ENCODE measurements at places on chromosomes 1 and 21.

DNA sequence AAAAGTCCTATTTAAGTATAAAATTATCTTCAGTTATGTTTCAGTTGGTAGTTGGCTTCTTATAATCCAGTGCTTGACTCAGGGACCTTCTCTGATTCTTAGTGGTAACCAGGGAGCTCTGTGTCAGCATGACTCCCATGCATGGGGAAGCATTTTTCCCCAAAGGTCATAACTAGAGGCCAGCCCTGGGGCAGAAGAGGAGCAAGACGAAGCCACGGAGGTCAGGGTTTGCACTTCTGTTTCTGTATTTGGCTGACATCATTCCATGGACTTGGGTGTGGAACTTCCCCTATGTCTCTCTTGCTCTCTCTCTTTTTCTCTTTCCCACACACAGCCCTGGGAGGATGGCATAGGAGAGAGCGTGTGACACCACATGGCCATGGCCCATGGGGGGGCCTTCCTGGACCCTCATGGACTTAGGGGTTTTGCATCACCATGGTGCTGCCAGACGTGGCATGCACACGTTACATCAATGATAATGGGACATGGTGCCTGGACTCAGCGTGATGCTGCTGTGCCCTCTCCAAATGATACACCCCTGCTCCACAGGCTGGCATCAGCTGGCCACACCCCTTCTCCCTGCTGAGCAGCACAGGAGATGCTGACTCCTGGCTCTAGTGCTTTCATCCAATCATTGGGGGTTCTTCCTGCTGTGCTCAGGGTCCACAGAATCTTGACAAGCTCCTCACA is 260.5 kb downstream of the KCNJ6 start:
- DNase-seq, result no peak

DNA sequence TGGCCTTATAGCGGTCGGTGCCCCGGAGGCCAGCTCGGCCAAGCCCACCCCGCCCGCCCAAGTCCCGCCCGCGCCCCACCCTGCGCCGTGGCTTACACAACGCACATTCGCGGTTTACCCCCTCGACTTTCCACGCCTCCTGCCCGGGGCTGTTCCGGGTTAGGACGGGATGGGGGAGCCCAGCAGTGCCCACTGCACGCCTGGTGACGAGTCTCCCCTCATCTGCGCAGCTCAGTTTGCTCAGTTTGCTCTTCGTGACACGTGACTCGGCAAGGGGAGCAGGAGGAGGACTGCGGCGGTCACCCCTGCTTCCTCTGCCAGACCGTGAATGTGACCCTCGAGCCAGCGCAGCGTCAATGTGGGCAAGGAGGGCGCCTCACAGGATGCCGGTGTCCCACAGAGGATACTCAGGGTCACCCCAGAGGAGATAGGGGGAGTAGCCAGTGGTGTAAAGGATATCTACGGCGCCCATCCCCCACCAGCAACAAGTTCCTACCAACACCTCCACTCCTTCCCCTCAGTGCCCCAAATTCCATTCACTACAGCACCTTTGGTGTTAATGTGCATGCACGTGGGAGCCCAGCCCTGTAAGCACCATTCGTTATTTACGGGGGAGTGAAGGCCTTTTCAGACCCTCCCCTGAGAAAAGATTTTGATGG is 350 bp upstream of the S100A6 start:
- DNase-seq, result no peak

DNA sequence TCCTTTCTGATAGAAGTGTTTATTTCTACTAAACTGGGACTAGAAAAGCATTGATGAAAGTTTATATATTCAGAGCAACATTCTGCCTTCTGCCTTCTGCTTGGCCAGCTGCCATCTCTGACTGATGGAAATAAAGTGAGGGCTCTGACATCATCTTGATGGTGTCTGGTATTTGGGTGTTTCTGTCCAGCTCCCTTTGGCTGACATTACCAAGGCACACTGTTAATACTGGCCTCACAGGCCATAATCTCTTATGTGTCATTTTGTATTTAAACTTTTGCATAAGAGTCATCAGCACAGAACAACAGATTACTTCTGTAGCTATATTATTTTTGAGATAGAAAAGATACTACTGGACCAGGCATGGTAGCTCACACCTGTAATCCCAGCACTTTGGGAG is 216.9 kb downstream of the RYR2 start:
- DNase-seq, result no peak

DNA sequence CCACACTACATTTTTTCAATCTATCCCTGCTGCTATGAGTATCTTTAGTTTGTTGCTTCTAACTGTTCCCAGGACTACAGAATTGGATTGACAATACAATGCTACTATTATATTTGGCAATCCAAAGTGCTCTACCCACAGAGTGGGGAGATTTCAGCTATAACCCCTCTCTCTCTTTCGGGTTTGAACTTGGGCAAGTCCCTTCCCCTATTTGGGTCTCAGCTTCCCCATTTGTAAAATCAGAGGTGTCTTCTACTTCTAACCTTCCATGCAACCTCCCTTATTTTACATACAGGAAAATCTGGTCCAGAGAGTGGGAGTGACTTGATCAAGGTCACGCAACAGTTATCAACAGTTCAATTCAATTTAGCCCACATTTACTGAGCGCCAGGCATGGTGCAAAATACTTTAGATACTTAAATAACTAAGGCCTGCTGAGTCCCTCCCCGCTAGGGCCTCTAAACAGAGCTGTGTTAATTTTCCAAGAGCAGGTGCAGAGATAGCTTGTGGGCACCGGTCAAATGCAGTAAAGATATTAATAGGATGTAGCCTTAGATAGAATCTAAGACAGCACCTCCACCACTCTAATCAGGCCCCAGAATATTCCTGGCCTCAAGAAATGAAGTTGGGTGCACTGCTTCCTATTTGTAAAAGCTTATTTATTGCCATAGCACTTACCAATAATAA is 9.4 kb upstream of the GPX7 start:
- no peak for DNase-seq

DNA sequence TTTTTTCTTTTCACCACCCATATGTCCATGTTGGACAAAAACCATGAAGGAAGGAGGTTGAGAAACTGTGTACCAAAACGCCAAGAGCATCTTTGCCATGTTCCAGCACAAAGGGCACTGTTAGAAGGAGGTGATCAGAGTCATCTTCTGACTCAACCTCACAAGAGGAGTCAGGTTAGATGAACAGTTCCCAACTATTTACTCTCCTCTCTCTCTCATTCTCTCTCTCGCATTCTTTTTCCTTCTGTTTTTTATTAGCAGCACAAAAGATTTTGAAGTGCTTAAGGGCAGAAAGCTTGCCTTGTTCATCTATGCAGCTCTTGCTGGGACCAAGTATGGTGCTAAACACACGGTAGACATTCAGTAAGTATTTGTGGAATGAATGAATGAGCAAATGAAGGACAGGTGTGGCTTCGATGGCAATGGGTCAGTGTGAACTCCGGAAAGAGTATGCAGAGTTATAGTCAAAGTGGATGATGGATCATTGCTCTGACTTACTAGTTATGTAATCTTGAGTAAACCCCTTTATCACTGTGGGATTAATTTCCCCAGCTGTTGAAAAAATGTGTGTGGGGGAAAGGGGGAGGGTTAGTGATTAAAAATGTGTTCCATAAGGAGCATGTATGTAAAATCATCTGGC is 33.9 kb downstream of the DDR2 start:
- DNase-seq, result no peak

DNA sequence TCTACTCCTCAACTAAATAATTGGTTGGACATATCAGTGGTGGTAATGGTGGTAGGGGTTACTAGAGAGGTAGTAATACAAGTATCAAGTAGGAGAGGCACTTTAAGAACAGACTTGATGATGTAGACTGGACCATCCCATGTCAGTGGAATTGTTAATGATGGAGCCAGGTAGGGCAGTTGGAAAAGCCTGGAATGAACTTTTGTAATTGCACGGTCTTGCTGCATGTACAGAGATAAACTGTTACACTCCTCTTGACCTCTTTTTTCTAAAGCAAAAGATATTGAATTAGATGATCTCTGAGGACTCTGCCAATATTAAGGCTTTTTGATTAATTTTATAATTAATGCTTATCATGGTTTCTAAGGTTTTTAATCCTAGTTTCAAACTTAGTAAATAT is 5.8 kb downstream of the HMGCS2 start:
- no peak for DNase-seq

- no peak for DNase-seq
These were observed 81.5 kb downstream of the SYT2 start for GRCh38 chr1:202628646-202629215.

DNA sequence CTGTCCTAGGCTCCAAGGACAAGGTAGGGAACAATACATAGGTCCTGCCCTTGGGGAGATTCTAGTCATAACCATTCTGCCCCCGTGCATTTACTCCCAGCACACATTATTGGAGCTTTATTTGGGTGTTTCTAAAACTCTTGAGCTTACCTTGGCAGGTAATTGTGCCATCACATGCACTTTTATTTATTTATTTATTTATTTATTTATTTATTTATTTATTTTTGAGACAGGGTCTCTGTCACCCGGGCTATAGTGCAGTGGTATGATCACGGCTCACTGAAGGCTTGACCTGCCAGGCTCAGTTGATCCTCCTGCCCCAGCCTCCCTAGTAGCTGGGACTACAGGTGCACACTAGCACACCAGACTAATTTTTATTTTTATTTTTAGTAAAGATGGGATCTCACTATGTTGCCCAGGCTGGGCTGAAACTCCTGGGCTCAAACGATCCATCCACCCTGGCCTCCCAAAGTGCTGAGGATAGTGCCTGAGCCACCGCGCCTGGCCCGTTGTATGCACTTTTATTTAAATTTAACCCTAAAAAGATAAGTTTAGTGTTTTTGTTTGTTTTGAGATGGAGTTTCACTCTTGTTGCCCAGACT is 9.2 kb downstream of the AGMAT start:
- DNase-seq, result no peak

- no peak for DNase-seq
These were observed 80.0 kb upstream of the CNTN2 start for GRCh38 chr1:204962742-204963632.

DNA sequence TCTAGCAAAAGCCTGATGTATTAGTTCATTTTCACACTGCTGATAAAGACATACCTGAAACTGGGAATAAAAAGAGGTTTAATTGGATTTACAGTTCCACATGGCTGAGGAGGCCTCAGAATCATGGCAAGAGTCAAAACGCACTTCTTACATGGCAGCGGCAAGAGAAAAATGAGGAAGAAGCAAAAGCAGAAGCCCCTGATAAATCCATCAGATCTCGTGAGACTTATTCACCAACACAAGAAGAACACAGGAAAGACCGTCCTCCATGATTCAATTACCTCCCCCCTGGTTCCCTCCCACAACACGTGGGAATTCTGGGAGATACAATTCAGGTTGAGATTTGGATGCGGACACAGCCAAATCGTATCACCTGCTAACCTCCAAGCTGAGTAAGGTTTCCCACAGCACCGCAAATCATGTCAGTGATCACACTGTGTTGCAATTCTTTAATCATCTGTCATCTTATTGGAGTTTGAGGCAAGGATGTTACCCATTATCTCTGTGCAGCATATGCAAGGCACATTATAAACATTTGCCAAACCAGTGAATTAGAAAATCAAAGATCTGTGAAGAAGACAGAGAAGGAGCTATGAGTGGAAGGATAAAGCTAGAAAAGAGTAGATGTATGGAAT is 128.5 kb downstream of the ZNF281 start:
- DNase-seq, result no peak

GRCh38 chr1:15094719-15095495 is 58.6 kb upstream of the TMEM51 start:
- no peak for DNase-seq

GRCh38 chr1:154867841-154868605 is 2.1 kb downstream of the KCNN3 start:
- no peak for DNase-seq

DNA sequence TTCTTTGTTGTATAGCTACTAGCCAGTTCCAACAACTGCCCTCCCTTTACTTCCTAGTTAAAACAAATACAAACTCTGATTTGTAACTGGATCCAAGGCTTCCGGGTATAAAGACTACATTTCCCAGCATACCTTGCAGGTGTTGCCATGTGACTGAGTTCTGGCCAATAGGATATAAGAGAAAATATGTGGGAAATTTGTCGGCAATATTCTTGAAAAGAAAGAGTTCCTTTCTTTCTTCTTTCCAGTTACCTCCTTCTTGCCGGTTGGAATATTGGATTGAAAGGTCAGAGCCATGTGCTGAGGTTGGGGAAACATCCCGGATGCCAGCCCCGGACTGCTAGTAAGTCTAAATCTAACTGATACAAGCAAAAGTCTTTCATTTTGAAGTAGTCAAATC is 23.0 kb upstream of the ZBTB40 start:
- DNase-seq, result no peak

GRCh38 chr1:15884477-15884876 is 37.0 kb downstream of the SPEN start:
- no peak for DNase-seq

DNA sequence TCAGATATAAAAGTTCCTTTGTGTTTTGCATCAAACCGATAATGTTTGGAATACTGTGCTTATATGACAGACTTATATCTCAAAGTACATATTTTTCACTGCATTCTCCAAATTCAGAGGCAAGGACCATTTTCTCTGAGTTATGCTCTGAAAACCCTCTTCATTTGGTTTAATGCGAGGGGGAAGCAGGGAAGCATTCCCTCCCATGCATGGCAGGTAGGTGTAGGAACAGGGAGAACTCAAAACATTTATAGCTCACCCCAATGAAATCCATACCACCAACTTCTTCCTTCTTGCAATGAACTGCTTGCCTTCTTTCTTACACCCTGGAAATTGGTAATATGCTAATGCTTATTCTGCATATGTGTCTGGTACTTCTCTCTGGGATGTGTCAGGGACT is 10.7 kb upstream of the ERICH3 start:
- no peak for DNase-seq

GRCh38 chr1:69138172-69138571 is 429.6 kb upstream of the LRRC7 start:
- no peak for DNase-seq

GRCh38 chr1:170274131-170274501 is 128.4 kb downstream of the NTMT2 start:
- DNase-seq, result no peak

GRCh38 chr1:63261736-63262458 is 60.5 kb upstream of the FOXD3 start:
- DNase-seq, result no peak

DNA sequence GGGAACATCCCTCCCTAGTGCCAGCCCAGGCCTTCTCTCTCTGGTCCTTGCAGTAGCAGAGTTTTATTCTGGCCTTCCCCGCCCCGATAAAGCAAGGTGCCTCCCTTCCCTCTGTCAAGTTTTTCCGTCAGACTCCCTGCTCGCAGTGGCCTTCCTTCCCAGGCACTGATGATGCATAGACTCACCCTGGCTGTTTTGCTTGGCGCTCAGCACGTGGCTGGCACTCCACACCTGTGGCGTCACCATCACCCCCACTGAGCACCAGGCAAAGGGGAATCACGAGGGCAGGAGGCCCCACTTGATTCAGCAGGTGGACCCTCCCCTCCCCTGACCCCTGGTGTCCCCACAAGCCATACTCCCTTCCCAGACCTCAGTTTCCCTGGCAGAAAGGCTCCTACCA is 7.4 kb downstream of the SLC26A9 start:
- no peak for DNase-seq

GRCh38 chr1:204349602-204350001 is 10.1 kb downstream of the PLEKHA6 start:
- no peak for DNase-seq

- DNase-seq, result no peak
These were observed 2.6 kb downstream of the GATAD2B start for GRCh38 chr1:153919876-153920852.

Data from cortex of kidney (tissue), 1 donor.